OCI-M1 (cell line): ENCODE measurements at places on chromosomes 12 and 14.

GRCh38 chr14:44165286-44165685, 341.8 kb downstream of the FSCB start:
- no peak for DNase-seq

DNA sequence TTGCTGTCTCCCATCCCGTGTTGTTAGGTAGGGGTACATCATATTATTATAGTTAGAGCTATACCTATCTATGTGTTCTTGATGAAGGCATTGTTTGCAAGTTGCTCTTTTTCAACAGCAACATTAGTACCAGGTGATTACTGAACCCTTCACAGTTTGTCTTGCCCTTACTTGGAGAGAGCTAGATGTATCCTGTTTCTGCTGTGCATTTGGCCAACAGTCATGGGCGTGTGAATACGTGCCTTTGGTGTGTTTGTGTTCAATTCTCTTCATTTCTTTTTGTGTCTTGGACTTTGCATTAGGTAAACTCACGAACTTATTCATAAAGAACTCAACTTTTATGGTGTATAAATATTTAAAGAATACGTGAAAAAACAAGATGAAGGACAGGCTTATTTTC, 14.3 kb downstream of the ARF6 start:
- no peak for DNase-seq

- DNase-seq = peak; percentile 28
Measured at GRCh38 chr14:74841230-74842207, 34.4 kb downstream of the PROX2 start.

DNA sequence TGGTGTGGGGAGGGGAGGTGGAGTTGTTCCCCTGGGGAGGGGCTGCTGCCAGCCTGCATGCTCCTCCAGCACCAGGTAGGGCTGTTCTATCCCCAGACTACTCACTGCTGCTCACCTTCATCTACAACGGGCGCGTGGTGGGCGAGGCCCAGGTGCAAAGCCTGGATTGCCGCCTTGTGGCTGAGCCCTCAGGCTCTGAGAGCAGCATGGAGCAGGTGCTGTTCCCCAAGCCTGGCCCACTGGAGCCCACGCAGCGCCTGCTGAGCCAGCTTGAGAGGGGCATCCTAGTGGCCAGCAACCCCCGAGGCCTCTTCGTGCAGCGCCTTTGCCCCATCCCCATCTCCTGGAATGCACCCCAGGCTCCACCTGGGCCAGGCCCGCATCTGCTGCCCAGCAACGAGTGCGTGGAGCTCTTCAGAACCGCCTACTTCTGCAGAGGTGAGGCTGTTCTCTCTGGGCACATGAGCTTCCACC, 3.5 kb downstream of the IRF9 start:
- DNase-seq = no peak

- no peak for DNase-seq
Measured at GRCh38 chr12:89815225-89815624, 106.6 kb upstream of the ATP2B1 start.
